ENCODE measurements at places on chromosomes 5 and 9. TPM values are rescaled to one million over a fixed set of nuclear protein-coding genes. Genes with fewer than 3 reads are reported as not detected.

The CTSV gene
- 0.38 TPM for total RNA-seq

The CYSRT1 gene
- under 0.01 TPM for total RNA-seq

The FIBCD1 gene
- total RNA-seq: 3.3 TPM

The INSL4 gene
- not detected for total RNA-seq

The ITGA2 gene
- total RNA-seq: 71.9 TPM

The NFIB gene
- total RNA-seq: 28.9 TPM

The FOXD1 gene
- total RNA-seq: 6.5 TPM

The ELP1 gene
- total RNA-seq: 37.8 TPM

The PPP1R26 gene
- 11.0 TPM for total RNA-seq

The ARHGEF39 gene
- 3.6 TPM for total RNA-seq

The SPINK6 gene
- not detected for total RNA-seq

The HRH2 gene
- total RNA-seq: not detected

The WNT8A gene
- total RNA-seq: not detected

The PTGES gene
- total RNA-seq: 9.0 TPM
